ENCODE measurements at places on chromosomes 1 and 21.

- DNase-seq, result no peak
Measured at GRCh38 chr1:196115646-196116045, 492.6 kb downstream of the KCNT2 start.

GRCh38 chr1:113452921-113453770 is 62.8 kb downstream of the MAGI3 start:
- no peak for DNase-seq

GRCh38 chr1:212858461-212859265 is 588 bp downstream of the FLVCR1 start:
- no peak for DNase-seq

DNA sequence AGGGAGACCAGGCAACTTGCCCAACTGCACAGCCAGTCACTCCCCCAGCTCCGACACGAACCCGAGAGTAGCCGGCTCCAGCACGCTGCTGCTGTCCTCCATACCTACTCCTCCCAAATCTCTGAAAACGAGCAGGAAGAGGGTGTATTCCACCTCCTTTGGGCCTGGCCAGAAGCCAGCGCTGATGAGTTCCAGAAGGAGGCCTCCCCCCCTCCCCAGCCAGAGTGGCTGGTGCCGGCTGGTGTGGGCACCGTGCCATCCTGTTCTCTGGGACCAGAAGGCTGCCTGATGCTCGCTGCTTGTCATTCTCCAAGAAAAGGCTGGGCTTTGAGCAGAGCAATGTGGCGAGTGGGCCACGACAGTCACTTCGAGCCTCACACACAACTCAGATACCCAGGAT is 22.2 kb downstream of the KCNN3 start:
- DNase-seq, result no peak

GRCh38 chr1:40808444-40808843 is 24.9 kb downstream of the KCNQ4 start:
- DNase-seq, result no peak

DNA sequence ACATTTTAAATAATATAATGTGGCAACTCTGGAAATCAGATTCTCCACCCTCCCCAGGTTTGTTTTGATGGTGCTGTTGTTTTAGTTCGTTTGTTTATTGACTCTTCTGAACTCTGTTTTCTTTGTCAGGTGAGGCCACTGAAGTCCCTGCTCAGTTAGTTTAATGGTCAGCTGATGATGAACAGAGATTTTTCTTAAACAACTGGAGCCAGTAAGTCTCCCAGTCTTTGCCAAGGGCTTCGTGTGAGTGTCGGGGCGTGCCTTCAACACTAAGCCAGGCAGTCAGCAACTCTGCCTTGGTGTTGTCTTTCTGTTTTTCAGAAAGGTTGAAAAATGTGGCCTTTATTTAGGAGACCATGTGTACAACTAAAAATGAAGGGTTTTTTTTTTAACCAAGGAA is 58.9 kb downstream of the TEX35 start:
- no peak for DNase-seq

DNA sequence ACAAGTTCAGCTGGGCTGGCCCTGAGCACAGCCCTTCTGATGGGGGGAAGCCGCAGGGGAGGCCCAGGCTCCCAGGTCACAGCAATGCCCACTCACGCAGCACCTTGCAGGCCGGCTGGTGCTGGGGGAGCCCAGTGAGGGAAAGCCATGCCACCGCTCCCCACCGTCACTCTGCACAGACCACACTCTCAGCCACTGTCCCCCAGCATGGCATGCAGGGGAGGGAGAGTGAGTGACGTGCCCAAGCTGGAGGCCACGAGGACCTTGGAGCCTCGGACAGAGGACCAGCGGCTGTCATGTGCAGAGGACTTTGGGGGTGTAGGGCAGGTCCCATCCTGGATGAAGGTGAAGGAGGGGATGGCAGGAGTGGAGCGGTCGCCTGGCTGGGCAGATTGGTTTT is 25.1 kb downstream of the SLC45A1 start:
- DNase-seq, result no peak

DNA sequence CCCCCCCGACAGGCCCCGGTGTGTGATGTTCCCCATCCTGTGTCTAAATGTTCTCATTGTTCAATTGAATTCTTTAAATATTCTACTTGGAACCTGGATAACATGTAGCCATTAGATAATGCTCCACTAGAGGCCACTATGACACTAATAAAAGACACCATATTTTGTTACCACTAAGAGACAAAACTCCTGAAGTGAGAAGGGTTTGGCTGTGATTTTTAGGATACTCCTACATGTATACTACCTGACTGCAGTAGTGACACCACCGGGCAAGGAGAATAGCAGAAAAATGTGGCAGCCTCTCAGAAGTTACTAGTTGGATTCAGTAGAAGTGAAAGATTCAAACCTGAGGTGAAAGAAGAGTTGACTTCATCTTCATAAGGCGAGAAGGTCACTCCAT is 36.0 kb downstream of the F5 start:
- no peak for DNase-seq

- no peak for DNase-seq
Measured at GRCh38 chr1:30126848-30127247, 596.5 kb downstream of the MATN1 start.

GRCh38 chr1:28864695-28865094 is 49.7 kb upstream of the EPB41 start:
- no peak for DNase-seq

- DNase-seq, result no peak
Measured at GRCh38 chr1:217924924-217925323, 293.8 kb downstream of the SPATA17 start.

DNA sequence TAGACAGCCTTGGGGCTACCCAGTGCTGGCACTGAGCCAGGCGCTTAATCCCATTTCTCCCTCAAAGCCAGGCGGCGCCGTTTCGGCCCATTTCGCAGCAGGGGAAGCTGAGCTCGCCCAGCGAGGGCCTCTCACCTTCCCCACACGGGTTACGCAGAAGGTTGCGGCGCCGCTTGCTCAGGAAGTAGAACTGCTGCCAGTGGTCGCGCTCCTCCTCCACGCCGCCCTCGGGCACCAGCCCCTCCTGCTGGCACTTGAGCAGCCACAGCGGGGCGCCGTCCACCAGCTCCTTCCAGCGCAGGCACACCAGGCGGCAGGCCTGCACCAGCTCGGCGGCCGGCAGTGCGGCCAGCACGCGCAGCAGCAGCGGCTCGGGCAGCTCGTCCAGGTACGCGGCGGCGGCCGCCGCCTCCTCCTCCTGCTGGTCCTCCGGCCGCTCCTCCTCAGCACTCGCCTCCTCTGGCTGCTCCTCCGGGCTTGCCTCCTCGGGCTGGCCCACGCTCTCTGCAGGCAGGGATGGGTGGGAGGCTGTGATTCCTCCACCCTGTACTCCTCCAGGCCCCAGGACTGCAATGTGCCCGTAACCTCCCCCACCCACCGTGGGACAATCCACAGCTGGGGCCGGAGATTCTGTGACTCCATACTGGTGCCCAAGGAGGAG is 3.8 kb downstream of the FBXO2 start:
- DNase-seq, result peak; percentile 29

DNA sequence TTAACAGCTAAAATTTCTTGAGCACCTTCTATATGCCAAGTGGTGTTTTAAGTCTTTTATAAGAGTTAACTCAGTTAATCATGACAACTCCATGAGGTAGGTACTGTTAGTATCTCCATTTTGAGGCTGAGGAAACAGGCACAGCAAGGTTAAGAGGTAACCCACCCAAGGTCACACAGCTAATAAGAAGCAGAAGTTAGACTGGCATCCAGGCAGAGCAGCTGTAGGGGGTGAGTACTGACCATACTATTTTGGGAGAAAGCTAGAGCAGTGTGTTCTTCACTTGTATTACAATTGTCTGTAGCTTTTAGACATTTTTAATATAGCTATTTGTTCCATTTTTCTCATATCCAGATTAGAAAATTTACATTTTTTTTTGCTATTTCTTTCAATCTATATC is 4.8 kb downstream of the ATP6V1G3 start:
- DNase-seq, result no peak

DNA sequence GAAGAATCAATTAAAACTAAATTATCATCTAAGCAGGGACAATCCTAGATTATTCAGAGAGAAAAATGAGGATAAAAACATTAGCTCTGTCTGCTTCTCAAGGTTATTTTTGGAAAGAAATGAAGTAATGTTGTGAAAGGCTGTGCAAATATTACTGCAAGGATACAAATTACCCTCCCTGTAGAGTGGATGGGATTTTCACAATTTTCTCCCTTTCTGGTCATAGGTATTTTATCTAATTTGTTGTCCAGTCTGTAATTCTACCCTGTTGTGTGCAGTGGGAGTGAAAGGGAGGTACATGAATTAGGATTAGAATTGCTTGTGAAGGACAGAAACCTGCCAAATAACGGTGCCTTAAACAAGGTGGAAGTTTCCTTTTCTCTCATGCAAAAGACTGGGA is 54.7 kb downstream of the MAP3K7CL start:
- DNase-seq, result no peak

DNA sequence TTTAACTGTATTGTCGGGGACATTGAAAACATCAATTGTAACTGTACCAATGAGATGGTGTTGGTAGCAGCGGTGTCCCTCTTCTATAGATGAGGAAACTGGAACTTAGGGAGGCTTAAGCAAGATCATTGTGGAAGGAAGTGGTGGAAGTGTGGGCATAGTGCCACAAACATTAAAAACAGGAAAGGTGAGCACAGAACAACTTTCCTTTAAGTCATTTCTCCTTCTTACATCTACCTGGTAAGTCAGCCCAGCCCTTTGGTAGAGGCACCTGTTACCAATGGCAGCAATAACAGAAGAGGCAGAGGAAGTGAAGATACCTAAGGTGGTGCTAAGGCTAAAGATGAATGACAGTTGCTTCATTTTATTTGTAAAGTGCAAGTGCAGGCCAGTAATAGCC is 12.0 kb upstream of the CTSS start:
- DNase-seq, result no peak

DNA sequence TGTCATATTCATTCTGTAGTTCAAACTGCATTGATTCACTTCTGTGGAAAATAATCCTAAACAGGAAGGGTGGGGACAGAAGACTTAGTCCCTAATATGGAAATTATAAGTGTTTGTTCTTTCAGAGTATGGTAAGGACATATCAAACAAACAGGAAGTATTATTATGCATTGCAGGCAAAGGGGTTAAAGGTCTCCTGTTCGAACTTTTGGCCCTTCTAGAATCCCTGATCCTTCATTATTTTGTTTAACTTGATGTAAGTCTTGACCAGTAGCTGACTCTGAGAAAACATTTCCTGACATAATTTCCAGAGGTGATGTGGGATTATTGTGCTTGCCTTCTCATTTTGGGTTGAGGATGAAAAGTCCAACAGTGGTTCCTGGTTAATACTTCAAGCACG is 215.4 kb upstream of the ADGRL2 start:
- no peak for DNase-seq

- DNase-seq, result no peak
Measured at GRCh38 chr1:112904831-112905261, 51.1 kb downstream of the SLC16A1 start.

DNA sequence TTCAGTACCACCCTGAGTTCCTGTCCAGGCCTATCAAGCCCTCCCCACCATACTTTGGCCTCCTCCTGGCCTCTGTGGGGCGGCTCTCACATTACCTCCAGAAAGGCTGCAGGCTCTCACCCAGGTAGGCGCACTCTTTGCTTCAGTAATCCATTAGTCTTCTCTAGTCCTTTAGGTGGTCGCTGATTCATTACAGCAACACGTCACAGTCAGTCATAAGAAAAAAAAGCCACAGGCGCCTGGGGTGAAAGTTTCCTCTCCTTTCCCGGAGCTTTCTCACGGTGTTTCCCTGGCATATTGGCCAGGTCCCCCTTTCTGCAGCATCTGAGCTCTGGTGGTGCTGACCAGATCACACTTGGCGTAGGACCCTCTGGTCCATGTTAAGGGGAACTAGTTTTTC is 12.1 kb downstream of the SLFNL1 start:
- no peak for DNase-seq

DNA sequence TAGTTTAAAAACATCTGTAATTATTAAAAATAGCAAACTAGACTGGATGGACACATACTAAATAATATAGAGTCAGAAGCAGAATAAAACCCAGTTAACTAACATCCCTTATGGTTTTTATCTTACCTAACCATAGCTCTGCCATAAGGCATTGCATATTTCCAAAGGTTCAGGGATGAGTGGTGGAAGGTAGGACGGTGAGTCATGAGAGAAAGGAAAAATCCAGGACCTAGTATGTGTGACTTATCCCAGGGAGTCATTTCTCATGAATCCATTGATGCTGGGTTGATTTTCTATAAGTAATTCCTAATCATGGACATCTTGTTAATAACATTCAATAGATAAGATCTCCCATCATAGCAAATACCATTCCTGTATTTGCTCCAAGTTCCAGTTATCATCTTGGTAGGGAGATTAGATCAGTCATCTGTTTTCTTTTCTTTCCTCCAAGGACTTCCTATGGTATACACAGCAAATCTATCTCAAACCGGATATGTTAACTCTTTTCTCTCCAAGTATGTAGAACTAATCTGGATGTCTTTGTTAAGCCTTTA is 490.7 kb upstream of the B3GALT2 start:
- no peak for DNase-seq

DNA sequence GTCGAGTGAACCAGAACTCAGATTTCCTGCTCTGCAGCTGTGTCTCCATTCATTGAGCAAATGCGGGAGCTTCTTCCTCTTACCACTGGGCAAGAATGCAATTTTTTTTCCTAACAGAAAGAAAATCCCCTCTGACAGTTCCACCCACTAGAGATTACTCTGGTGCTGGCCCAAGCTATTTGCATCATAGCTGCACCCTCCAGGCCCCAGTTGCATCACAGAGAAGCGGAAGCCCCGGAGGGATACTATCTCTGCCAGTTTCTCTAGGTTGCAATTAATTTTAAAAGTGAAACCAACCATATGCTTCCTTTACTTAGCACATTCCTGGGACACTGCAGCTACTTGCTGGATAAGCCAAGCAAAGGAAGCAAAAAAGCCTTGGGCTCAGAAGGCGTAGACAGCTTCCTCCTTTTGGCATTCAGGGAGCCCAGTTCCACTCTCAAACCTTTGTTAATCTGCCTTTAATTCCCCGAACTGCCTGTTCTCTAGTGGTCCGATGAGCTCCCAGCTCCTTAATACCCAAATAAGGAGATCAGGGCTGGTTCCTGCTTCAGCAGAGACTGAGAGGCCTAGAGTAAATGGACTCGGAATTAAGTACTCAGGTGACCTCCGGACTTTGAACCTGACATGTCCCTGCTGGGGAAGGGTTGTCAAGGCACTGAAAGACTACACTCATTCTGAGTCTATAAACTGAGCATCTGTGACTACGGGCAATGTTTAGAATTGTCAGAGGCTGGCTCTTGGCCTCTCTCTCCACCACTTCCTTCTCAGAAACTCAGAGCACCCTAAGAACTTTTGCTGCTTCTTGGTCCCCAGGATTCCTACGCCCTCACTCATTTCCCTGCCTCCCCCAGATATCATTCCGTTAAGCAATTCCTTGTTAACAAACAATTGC is 72.5 kb upstream of the TNFSF18 start:
- no peak for DNase-seq

DNA sequence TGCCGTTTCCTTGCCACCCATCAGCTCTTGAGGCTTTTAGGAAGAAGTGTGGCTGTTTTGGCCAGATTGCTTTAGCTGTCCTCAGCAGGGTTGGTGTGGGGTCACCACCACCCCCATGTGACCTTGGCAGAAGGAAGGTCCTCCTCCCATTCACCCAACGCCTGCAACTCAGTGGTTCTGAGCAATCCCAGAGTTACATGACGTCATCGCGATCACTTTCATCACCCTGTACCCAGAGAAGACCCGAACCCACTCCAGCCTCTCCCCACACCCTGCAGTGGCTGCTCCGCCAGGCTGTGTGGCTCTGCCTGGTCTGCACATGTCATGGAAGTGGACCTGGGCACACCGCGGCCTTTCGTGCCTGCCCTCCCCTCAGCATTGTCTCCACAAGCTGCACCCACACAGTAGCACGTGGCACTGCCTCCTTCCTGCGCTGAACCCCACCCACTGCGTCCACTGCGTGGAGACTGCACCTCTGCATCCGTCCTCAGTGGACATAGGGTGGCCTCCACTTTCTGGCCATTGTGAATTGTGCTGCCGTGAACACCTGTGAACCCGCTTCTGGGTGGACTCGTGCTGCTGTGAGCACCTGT is 16.5 kb downstream of the FAAP20 start:
- no peak for DNase-seq

Data from stimulated activated CD4-positive, alpha-beta T cell treated with anti-CD3 and anti-CD28 coated beads, Interleukin-1b, Interleukin-23, amount 100 ng/mL, for 1 hour (primary cell).